SJSA1 (cell line): ENCODE measurements at places on chromosomes 6 and 20. TPM values are rescaled to one million over a fixed set of nuclear protein-coding genes. Genes with fewer than 3 reads are reported as not detected.

DNA sequence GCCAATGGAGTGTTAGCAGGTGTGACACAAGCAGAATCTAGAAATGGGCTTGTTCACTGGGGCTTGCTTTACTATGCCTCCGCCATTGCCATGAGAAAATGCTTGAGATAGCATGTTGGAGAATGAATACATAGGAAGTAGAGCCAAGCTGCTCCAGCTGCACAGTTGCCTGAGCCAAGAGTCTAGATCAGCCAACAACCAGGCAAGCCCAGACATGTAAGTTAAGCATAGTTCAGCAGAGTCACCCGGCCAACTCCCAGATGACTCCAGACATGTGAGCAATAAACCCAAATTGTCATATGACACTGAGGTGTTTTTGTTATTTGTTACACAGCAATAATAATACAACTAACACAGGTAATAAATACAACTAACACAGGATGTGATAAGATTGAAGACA lies 167.9 kb downstream of the HAO1 start:
- no peak for DNase-seq
- no peak overlapping the region for H3K27ac ChIP-seq
- H3K36me3 ChIP-seq: no peaks in the 10 kb centered on the region

- no peak for DNase-seq
- no peaks in the 10 kb centered on the region for H3K27me3 ChIP-seq
- H3K36me3 ChIP-seq: no peaks in the 10 kb centered on the region
Measured at GRCh38 chr6:105974986-105975385, 111.2 kb upstream of the PRDM1 start.

DNA sequence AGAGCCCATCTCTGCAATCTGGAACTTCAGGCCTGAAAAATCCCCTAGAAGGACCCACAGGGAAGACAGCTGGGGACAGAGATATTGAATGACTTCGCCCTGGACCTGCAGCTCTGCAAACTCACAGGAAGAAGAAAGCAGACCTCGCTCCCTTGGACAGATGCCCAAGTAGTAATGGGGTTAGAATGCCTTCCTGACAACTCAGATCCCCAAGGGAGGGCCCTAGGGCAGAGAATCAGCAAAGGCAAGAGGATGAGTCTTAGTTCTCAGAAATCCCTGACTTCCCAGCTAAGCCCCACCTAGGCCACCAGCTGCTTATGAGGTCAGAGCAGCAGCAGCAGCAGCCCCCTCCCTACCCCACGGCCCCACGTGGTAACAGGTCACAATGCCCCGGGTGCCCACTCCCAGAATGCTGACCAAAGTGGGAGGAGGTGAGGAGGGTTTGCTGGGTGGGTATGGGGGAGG lies at the start of gene C20orf141:
TSS of gene C20orf141 (plus strand) at position 401 of the 465 bp plus-strand sequence. CDS start 198 bp downstream, outside the sequence.
- no peak within 1 kb of the TSS for H3K4me3 ChIP-seq
- no peaks in the 10 kb centered on the region for H3K36me3 ChIP-seq
- peak within 1 kb of the TSS; percentile 23 for H3K27ac ChIP-seq
- peak; percentile 87 for DNase-seq
- no peaks in the 10 kb centered on the region for H3K27me3 ChIP-seq

GRCh38 chr6:95519228-95520037 lies 57.9 kb upstream of the MANEA start:
- no peak for DNase-seq
- H3K36me3 ChIP-seq: no peaks in the 10 kb centered on the region
- H3K4me1 ChIP-seq: no peaks in the 10 kb centered on the region
- no peak overlapping the region for H3K27ac ChIP-seq
- H3K4me3 ChIP-seq: no peak overlapping the region
- H3K27me3 ChIP-seq: no peaks in the 10 kb centered on the region

DNA sequence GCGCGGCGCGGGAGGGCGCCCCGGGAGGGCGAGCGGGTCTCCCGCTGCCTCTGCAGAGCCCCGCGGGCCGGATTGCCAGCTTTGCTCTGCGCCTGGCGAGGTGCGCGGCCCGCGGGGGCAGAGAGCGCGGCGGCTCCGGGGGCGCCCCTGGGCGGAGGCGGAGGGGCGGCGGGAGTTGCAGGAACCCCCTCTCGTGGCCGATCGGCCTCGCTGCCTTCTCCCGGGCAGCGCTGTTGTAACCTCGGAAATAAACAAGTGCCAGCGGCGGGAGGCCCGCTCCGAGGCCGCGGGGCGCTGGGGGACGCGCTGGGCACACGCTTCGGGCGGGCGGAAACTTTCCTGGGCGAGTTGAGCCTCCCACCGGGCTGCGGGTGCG lies 1.2 kb downstream of the CDH4 start:
- H3K27ac ChIP-seq: no peak overlapping the region
- peaks cover 15% of the 10 kb centered on the region for H3K4me1 ChIP-seq
- no peak for DNase-seq
- peaks cover 73% of the 10 kb centered on the region for H3K27me3 ChIP-seq

- no peak for DNase-seq
- no peaks in the 10 kb centered on the region for H3K36me3 ChIP-seq
Measured at GRCh38 chr6:79403086-79403485, 134.1 kb downstream of the LCA5 start.

DNA sequence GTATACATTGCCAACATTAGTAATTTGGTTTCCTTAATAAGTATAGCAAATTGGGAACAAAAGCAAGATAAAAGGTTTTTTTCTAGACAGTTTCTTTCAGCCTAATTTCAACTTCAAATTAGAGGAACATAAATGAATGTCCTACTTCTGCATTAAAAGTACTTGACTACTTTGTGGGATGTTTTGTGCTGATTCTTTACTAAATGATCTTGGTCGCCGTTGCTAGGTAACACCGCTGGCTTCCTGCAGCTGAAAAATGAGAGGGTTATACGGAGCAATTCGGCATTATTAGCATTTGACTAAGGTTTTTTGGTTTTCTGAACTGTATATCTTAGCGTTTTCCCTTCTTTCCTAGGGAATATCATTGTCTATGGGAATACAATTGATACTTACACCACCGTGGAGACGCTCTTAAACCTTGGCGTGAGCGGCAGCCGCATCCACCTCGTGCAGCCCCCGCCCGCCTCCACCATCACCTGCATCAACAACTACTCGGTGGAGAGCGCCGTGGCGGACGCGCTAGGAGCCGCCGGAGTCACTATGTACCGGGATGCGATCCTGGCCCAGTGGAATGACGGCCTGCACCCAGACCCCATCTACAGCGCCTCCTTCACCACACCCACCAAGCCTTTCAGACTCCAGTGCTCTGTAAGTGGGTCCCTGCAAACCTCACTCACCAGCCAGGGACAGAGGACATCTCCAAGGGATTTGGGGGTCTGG lies 90.9 kb upstream of the INSM1 start:
- H3K27me3 ChIP-seq: no peaks in the 10 kb centered on the region
- no peaks in the 10 kb centered on the region for H3K36me3 ChIP-seq
- H3K27ac ChIP-seq: no peak overlapping the region
- no peaks in the 10 kb centered on the region for H3K4me1 ChIP-seq
- DNase-seq: no peak

- no peak overlapping the region for H3K27ac ChIP-seq
- H3K36me3 ChIP-seq: no peaks in the 10 kb centered on the region
- DNase-seq: no peak
- H3K4me1 ChIP-seq: peaks cover 12% of the 10 kb centered on the region
Measured at GRCh38 chr20:64257107-64257757, 1.7 kb downstream of the PCMTD2 start.

DNA sequence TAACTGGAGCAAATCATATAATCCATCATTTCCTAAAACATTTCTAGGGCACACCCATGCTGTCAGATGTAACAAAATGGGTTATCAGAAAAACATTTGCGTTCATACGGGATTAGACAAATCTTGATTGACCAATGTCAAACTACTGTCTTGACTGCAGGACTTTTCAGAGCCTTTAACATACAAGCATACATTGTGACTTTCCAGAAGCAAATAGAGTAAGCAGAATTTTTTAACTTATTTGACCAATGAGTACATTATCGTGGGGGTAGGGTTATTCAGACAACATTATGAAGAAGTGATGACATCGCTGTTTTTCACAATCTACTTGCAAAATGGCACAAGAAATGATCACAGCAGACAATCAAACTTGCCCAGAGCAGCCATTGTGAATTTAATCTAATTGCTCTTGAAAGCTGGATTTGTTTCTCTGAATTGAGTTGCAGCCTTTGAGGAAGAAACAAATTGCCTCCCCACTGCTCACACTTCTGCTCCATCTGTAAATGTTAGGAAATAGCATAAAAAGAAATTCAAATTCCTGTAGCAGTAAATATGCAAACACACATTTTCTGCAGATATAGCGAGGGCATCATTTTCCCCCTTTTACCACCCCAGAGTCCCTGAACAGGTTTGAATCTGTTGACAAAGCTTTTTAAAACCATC lies 133.0 kb upstream of the DOK5 start:
- peaks cover 44% of the 10 kb centered on the region for H3K4me1 ChIP-seq
- no peaks in the 10 kb centered on the region for H3K27me3 ChIP-seq
- no peak overlapping the region for H3K27ac ChIP-seq
- no peak overlapping the region for H3K4me3 ChIP-seq
- no peaks in the 10 kb centered on the region for H3K36me3 ChIP-seq

DNA sequence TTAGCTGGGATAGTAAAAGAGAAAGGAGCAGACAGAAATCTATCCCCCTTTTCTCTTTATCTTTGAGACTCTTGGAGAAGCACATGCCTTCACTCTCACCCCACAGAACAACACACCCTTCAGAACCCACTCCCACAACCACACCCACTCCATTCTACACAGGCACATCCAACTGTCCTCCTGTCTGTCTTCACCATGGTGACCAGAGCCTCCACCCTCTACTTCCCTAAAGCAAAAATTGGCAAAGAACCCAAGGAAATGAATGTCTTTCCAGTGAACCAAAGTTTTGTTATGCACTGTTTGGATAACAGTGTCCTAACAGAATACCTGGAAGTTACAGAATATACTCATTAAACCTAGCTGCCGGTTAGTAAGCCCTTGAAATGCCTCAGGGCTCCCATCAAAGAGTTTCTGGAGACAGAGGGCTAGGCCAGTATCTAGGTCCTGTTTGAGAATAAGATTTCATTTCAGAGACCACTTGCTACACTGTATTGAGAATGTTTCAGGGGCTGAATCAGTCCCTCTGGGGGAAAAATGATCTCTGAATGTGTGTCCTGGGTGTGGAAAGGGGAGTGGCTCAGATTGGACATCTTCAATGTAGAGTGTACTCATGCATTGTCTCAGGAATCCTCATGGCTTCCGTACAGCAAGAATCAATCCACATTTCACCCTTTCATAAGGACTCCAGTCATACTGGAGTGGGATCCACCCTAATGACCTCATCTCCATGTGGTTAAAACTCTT lies 101.1 kb downstream of the LY86 start:
- peak overlapping the region; percentile 63 for H3K27ac ChIP-seq
- DNase-seq: peak; percentile 47
- no peaks in the 10 kb centered on the region for H3K27me3 ChIP-seq
- no peak overlapping the region for H3K4me3 ChIP-seq
- H3K4me1 ChIP-seq: peaks cover 27% of the 10 kb centered on the region

DNA sequence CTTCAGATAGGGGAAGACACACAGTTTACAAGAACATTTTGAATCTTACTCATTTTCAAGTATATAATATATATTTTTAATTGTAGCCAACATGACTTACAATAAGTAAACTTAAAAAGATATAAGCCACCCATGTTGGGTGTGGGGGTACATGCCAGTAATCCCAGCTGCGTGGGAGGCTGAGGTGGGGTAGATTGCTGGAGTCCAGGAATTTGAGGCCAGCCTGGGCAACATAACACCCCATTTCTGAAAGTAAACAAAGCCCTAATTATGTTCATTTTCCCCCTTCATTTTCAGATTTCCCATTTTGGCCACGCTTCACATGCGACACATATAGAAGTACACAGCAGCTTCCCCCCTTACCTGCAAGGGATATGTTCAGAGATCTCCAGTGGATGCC lies 30.5 kb downstream of the SERPINB6 start:
- no peak overlapping the region for H3K27ac ChIP-seq
- H3K4me1 ChIP-seq: no peaks in the 10 kb centered on the region
- no peak overlapping the region for H3K4me3 ChIP-seq
- no peaks in the 10 kb centered on the region for H3K36me3 ChIP-seq
- H3K27me3 ChIP-seq: 0 out of 2 replicates have a peak, but pooled peaks cover 3% of the 10 kb centered on the region
- no peak for DNase-seq

- H3K4me1 ChIP-seq: peaks cover 13% of the 10 kb centered on the region
- no peaks in the 10 kb centered on the region for H3K27me3 ChIP-seq
- H3K27ac ChIP-seq: no peak overlapping the region
- no peak for DNase-seq
- no peaks in the 10 kb centered on the region for H3K36me3 ChIP-seq
Measured at GRCh38 chr6:159577564-159577963, 115.5 kb downstream of the SOD2 start.

MAFB gene
- not detected in 2 replicates for total RNA-seq

ZNF512B gene
- 10.9 and 14.3 TPM in 2 replicates for total RNA-seq

MEP1A gene
- 0.08 and 1.0 TPM in 2 replicates for total RNA-seq

DPPA5 gene
- not detected in 2 replicates for total RNA-seq

TMEM200A gene
- 6.4 and 12.3 TPM in 2 replicates for total RNA-seq
